ENCODE measurements at places on chromosomes 2 and 18.

DNA sequence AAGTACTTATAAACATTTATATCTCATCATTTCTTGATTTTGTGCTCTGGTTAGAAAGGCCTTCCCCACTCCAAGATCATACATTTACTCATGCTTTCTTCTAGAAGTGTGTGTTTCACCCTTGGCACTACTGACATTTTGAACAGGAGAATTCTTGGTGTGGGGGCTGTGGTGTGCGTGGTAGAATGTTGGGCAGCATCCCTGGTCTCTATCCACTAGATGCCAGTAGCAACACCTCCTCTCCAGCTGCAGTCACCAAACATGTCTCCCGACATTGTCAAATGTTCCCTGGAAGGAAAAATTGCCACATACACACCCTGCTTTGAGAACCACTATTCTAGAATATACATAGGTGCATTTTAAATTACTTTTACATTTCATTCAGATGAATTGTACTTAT, 8.7 kb upstream of the TGIF1 start:
- H3K4me1 ChIP-seq = peaks cover 2% of the 10 kb centered on the region
- DNase-seq = no peak
- H3K27ac ChIP-seq = no peak overlapping the region
- H3K27me3 ChIP-seq = no peaks in the 10 kb centered on the region
- H3K36me3 ChIP-seq = no peaks in the 10 kb centered on the region
- no peak overlapping the region for H3K4me3 ChIP-seq

DNA sequence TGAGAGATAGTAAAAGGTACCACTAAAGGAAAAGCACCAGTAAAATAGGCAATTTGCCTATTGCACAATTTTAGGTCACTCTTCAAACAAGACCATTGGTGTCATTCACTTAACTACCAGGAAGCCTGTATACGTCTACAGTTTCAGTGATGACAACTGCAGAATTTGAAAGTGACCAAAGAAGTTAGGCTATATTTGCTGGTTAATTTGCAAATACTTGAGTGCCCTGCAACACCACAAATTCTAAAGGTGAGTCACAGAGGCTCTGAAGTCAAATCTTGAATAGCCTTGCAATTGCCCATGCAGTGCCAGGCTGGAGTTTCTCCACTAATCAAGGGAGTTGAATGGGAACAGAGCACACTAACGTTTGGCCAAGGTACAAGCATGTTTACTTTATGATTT, 128.7 kb upstream of the CCDC68 start:
- no peak overlapping the region for H3K4me3 ChIP-seq
- no peak overlapping the region for H3K27ac ChIP-seq
- no peaks in the 10 kb centered on the region for H3K27me3 ChIP-seq
- DNase-seq = no peak
- H3K36me3 ChIP-seq = no peaks in the 10 kb centered on the region

GRCh38 chr2:204049635-204050034, 113.1 kb downstream of the ICOS start:
- no peak for DNase-seq
- H3K27ac ChIP-seq = no peak overlapping the region
- no peaks in the 10 kb centered on the region for H3K27me3 ChIP-seq
- no peak overlapping the region for H3K4me3 ChIP-seq
- no peaks in the 10 kb centered on the region for H3K36me3 ChIP-seq

- no peaks in the 10 kb centered on the region for H3K36me3 ChIP-seq
- no peak overlapping the region for H3K27ac ChIP-seq
- DNase-seq = no peak
- H3K4me1 ChIP-seq = no peaks in the 10 kb centered on the region
- no peaks in the 10 kb centered on the region for H3K27me3 ChIP-seq
- no peak overlapping the region for H3K4me3 ChIP-seq
Observed at GRCh38 chr2:190766595-190766994, 114.0 kb upstream of the GLS start.

DNA sequence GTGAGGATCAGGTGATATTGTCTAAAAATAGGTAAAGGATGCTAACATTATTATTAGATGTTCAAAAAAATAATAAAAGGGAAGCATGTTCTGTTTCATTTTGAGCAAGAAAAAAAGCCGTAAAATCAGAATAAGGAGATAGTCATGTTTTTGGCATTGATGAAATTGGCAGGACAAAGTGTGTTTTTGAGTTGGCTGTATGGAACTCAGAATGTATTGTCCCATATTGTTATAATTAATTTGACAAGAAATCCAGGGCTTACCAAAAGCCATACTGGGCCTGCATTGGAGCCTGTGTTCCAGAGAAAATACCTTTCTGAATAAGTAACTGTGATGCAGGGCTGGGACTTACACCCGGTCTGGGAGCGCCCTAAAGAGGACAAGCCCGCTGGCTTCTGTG, 232.0 kb downstream of the AGAP1 start:
- no peaks in the 10 kb centered on the region for H3K36me3 ChIP-seq
- no peak overlapping the region for H3K27ac ChIP-seq
- H3K4me1 ChIP-seq = no peaks in the 10 kb centered on the region
- no peaks in the 10 kb centered on the region for H3K27me3 ChIP-seq
